ENCODE measurements at places on chromosomes 7 and 10.

GRCh38 chr10:71393841-71394475 lies 2.8 kb upstream of the CDH23 start:
- no peak for DNase-seq

GRCh38 chr7:132443761-132444520 lies 132.3 kb downstream of the PLXNA4 start:
- DNase-seq: peak; percentile 2

GRCh38 chr7:142992427-142992826 lies 30.3 kb upstream of the KEL start:
- no peak for DNase-seq

DNA sequence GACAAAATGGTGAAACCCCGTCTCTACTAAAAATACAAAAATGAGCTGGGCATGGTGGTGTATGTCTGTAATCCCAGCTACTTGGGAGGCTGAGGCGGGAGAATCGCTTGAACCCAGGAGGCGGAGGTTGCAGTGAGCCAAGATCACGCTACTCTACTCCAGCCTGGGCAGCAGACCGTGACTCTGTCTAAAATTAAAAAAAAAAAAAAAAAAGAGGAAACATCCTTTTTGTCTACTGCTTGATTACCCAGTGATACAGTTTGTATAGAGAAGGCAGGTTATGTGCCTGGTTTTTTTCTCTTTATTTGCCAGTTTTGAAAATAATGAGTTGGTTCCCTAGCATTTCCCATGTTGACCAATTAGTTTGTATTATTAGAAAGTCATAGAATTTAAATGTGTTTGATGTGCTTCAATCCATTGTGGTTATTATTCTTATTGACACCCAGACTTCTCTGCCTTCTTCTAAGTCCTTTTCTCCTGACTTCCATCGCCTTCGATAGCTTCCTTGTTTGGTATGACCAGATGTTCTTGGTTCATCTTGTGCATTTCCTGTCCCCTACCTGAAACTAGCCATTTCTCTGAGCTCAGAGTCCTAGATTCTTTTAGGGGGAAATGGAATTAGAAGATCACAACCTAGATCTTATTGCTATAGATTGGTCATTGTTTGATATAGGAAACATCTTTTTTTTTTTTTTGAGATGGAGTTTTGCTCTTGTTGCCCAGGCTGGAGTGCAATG lies 43.2 kb downstream of the VKORC1L1 start:
- DNase-seq: no peak

DNA sequence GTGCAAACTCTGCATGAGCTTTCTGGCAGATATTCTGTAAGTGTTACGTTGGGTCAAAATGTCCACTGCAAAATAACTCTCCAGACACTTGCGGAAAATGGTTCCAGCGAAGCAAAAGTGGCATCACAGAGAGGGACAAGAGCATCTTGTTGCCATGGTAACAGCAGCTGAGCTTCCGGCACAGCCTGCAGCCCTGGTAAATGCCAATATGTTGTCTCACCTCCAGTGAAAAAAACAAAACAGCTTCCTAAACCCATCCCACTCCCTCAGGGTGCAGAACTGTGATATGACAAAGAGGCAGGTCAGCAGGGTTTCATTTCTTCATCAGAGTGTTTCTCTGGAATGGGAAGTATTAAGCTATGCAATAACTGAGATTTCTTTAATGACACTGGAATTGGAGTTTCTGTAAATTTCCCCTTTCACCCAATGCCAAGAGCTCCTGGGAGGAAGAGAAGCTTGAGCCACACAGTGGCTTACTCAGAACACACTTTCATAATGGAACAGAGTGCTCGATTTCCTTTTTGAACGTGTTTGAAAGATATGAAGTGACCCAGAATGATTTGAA lies 65.6 kb downstream of the FOXI2 start:
- DNase-seq: no peak

- no peak for DNase-seq
Observed at GRCh38 chr7:98170966-98171365, 40.3 kb upstream of the BHLHA15 start.

DNA sequence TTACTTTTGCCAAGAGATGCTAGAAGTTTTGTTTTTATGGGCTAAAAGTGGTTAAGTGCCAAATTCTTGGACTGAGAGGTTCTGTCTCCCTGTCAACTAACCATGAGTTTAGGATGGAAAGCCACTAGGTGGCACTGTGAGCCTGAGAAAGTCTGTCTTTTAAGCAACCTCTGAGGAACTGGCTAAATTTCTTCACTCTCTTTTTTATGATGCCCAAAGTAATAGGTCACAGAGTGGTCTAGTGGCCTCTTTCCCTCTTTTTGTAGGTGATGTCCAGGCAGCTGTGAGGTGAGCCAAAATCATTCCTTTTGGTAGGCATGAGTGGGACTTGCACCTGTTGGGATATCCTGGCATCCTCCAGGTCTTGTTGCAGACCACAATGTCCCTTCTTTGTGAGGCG lies 56.8 kb downstream of the SND1 start:
- peak; percentile 84 for DNase-seq

- no peak for DNase-seq
Observed at GRCh38 chr10:79507440-79508167, 4.7 kb upstream of the EIF5AL1 start.

- DNase-seq: no peak
Observed at GRCh38 chr10:3564346-3565002, 220.5 kb downstream of the KLF6 start.

- no peak for DNase-seq
Observed at GRCh38 chr7:72080341-72080766, 331.8 kb downstream of the CALN1 start.

DNA sequence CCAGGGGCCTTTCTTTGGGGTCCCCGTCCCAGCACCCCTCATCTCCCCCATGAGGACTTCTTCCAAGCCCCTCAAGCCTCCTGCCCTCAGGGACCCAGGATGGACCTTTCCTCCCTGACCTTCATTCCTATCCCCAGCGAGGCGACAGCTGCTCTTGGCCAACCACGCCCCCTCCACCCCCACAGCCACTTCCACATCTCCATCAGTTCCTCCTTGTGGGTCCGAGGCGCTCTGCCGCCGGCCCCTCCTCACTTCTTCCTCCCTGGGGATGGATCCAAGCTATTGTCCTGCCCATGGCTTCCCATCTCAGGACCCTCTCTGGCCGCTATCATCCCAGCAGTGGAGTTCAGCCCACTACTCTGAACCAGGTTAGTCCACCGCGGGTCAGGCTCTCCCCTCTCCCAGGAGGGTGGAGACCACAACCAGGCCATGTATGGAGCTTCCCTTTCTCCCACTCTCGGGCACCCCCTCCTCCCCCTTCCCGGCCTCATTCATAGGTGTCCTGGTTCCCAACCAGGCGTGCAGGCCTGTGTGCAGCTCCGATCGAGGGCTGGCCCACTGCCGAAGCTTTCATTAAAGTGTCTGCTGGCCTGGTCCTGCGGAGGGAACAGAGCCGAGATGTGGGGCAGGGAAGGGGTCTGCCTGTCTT lies 1.7 kb upstream of the SH2B2 start:
- DNase-seq: peak; percentile 56

GRCh38 chr10:72895236-72895850 lies 1.8 kb downstream of the OIT3 start:
- DNase-seq: no peak

GRCh38 chr7:157703534-157704195 lies 366.9 kb downstream of the DNAJB6 start:
- no peak for DNase-seq

GRCh38 chr10:68517188-68517587 lies 10.1 kb downstream of the SLC25A16 start:
- no peak for DNase-seq

GRCh38 chr10:116274064-116274904 lies 1.3 kb upstream of the GFRA1 start:
- DNase-seq: no peak

- DNase-seq: no peak
Observed at GRCh38 chr10:34794835-34795234, 20.3 kb downstream of the PARD3 start.

GRCh38 chr10:51302316-51302715 lies 228.0 kb downstream of the PRKG1 start:
- no peak for DNase-seq

DNA sequence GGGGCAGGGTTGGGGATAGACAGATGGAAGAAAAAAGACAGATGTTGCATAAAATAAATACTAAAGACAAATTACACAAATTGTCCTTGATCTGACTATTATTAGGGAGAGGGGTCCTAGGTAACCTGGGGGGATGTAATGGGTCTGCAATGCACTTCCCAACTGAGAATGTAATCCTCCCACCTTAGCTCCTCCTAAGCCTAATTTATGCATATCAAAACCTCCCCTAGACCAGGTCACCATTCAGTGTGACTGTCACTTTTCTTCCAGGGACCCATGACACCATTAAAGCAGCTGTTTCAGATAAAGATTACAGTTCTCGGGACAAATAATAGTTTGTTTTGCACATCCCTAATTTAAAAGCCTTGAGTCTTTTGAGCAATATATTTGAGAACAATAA lies 133.9 kb upstream of the FEZF1 start:
- DNase-seq: no peak

DNA sequence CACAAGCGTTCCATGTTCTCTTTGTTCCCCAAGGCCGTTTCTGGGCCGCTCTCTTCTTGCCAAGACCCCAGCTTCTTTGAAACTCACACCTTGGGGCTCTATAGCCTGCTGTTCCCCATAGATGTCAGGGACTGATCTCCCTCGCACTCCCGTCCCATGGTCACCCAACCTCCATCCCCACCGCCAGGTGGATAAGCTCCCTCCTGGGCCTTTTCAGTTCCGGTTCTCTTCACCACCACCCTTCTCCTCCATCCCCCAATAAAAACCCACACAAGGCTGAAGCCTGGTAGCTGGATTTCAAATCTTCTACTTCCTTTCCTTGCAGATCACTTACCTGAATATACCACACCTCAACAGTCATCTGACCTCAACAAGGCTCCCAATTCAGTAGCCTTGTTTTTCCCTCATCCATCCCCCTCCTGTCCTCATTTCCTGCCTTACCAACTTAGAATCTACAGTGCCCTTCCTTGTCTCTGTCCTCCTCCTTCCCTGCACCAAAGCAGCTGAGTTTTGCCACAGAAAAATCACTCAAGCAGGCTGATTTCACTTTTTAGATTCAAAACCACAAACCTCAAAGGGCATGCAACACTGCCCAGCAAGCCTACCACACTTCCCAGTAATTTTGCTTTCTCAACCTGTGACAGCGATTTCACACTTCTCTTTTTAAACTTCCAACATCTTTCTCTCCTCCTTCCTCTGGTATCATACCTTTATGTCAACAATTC lies 7.7 kb downstream of the SLC37A3 start:
- DNase-seq: no peak

DNA sequence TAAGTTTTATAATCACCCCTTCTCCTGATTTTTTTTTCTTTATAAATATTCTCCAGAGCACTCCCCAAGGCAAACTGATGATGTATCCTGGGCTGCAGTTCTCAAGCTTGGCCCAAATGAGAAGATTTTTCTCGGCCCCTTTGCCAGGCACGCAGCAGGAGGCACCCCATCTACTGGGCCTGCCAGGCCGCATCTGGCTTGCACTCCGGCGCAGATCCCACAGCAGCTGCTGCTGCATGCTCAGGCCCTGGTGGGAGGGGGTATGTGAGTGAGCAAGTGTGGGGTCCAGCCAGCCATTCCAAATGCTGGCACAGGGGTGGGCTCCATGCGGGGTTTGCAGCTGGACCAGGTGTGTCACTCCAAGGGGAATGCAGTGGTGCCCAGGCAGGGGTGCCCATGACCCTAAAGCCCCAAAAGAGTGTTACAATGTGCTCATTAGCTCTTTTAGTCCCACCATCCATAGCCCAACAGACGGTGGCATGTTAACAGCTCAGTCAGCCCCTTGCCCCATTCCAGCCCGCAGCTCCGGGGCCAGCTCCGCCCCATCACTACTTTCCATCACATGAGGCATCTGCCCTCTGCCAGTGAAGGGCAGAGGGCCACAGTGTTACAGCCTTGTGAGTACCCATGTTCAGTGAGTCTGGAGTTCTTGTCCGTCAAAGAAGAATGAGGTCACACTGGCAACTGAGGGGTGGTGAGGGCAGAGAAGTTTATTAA lies 25.9 kb downstream of the OAT start:
- DNase-seq: no peak

- DNase-seq: no peak
Observed at GRCh38 chr10:121900443-121901174, 27.2 kb downstream of the ATE1 start.

- no peak for DNase-seq
Observed at GRCh38 chr7:101319401-101319800, 2.2 kb downstream of the IFT22 start.

- no peak for DNase-seq
Observed at GRCh38 chr10:79244841-79245504, 102.3 kb upstream of the PPIF start.

- no peak for DNase-seq
Observed at GRCh38 chr10:88986549-88987242, 3.9 kb upstream of the FAS start.

DNA sequence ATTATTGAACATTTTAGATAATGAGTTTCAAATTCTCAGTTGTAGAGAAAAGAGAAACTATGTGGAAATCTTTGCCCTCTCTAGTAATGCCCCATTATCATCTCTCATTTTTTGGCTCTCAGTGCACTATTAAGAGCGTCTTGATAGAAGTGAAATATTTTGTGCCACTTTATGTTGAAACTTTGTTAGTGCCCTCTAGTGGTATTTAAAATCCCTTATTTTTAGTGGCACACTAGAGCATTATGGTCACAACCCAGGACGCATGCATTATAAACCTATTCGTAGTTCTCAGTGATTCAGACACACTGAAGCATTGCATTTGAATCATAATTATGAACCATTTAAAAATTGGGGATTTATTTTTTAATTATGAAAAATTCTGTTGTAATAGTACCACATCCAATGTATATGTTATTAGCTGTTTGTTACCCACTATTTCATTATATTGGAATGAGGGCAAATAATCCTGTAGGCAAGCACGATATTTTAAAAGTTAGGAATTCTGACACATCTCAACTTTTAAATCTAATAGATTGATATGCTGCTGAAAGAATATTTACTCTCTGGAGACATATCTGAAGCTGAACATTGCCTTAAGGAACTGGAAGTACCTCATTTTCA lies 21.9 kb downstream of the PDCD4 start:
- DNase-seq: no peak

DNA sequence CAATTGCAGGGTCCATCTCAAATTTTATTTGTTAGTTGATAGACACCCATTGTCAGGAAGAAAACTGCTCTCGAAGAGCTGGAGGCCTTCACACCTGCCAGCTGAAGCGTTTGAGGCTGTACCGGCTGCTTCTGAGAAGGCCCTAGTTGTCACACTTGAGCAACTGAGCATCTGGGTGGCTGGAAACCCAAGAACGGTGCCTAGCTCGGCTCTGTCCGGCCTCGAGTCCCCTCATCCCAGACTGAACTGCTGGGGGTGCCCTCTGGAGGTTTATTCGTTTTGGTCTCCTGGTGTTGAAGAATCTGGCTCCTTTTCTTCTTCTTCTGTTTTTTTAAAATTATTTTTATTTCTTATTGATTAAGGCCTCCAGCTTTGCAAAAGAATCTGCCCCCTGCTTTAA lies 59.3 kb upstream of the EXOC6 start:
- no peak for DNase-seq

- no peak for DNase-seq
Observed at GRCh38 chr10:124541076-124541903, 79.7 kb downstream of the LHPP start.

GRCh38 chr10:126455766-126456405 lies 67.6 kb upstream of the ADAM12 start:
- DNase-seq: no peak

GRCh38 chr7:131424219-131424822 lies 96.6 kb downstream of the MKLN1 start:
- no peak for DNase-seq

Data from left colon (tissue), 2 donors.